ENCODE measurements at places on chromosomes 2 and 18.

DNA sequence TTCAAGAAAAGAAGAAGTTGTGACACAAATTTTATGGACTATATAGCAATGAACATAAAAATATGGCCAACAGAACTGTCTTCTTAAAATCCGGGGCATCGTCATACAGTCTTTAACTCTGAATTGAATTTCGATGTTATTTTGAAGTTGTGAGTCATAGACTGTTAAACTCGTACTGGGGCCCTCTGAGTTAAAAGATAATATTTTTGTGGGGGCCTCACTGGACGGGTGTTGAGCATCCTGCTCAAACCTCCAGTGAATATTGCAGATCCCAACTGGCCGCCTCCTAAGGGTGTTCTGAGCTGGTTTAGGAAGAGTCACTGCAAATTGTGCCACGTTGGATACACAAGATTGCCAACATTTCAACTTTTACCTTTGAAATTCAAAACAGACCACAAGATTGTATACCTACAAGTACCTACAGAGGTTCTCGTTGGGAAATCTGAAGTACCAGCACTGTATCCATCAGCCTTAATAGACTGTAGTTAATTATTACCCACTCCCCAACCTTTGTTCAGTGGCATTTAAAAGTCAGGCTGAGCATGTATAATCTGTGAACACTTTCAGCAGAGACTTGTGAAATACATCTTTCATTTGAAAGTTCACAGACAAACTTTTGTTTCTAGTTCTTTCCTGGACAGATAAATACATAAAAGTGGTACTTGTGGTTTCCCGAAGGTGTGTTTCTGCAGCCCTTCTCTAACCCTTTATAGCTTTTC lies 27.8 kb downstream of the KLHL23 start:
- no peak for DNase-seq

- no peak for DNase-seq
Observed at GRCh38 chr2:71224935-71225334, 2.0 kb downstream of the PAIP2B start.

GRCh38 chr2:175156534-175156933 lies 11.5 kb downstream of the ATF2 start:
- no peak for DNase-seq

GRCh38 chr2:23412556-23413155 lies 27.7 kb downstream of the KLHL29 start:
- no peak for DNase-seq

- no peak for DNase-seq
Observed at GRCh38 chr18:45109271-45109670, 428.6 kb downstream of the SETBP1 start.

DNA sequence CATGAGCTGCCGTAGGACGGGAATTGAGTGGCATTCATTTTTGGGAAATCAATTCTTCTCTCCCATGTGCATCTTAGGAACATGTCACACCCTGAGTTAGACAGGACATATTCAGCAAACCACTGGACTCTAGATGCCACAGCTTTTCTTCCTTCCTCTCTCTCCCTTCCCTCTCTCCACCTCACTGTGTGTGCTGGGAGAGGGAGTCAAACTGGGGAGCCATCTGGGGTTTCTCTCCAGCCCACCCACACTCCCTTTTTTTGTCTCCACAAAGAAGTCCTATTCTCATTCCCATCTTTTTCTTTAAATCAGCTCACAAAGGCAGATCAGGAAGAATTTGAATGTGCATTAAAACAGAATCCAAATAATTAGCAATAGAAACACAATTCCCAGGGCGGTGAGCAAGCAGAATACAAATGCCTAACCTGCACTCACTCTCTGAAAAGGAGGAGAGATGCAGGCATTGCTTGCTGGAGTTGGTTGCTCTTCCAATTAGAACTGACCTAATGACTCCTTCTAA lies 15.4 kb downstream of the CD28 start:
- DNase-seq = no peak

DNA sequence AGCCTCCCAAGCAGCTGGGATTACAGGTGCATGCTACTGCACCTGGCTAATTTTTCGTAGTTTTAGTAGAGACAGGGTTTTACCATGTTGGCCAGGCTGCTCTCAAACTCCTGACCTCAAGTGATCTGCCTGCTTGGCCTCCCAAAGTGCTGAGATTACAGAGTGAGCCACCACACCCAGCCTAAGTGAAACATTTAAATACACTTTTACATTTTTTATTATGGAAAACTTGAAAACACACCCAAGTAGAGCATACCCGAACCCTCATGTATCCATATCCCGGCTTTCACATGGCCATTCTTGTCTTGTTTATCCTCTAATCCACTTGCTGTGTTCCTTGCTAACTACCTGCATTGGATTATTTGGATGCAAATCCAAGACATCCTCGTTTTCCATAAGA lies 13.2 kb upstream of the AGPS start:
- no peak for DNase-seq

GRCh38 chr2:191728750-191729624 lies 51.1 kb downstream of the NABP1 start:
- no peak for DNase-seq

DNA sequence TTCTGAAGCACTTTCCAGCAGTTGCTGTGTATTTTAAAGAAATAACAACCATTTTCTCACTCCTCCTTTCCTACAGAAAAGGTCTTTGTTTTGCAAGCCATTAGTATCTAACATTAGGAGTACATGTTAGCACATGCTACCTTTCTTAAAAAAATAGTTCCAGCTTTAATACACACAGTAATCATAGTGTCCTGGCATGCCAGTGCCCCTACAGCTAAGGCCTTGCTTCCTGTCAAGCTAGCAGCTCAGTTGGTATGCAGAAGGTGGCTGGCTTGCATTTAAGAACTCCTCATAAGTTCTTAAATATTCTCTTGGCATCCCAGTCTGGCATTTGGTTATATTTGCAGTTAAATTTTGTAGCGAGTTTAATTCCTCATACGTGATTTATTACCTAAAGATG lies 141.3 kb upstream of the IL1R2 start:
- DNase-seq = no peak

DNA sequence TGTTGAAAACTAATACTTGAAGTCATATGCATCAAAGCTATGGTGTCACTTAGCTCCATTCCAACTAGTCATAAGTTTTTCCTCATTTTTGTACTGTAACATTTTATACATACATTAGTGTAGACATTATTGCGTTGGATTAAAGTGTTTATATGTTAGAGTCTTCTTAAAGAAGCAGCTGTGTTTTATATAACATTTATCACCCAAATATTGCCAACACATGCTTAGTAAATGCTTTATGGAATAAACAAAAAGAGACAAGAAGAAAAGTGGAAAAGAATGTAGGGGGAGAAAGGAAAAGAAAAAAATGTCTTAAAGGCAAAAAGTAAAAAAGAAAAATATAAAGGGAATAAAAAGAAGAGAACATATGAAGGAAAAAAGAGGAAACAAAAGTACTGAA lies 1314.3 kb upstream of the CELF4 start:
- no peak for DNase-seq

DNA sequence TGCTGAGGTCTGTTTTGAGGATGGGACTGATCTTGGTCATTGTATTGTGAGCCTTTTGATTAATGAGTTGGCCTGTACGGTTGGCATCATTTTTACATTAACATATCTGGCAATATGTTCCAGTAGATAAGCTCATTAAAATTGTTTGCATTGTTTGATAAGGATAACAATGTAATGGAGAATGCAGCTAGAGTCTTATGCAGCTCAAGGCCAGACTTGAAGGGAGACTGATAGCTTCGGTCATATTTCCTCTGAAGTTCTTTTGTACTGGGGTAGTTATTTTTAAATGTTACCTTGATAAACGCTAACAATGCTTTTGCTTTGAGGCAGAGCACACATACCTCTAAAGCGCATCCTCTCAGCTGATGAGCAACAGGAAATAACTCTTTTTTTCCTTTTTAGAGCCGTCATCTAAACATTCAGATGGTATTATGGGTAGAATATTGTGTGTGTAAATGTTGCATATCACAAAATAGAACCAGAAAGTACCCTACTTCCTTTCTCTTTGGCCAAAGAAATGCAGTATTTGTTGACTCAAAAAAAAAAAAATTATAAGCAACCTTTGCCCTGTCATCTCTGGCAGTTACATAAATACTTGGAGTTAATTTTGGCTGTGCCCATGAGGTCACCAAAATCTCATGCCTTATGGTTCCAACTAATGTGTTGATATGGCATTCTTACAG lies 1.3 kb downstream of the MAPRE2 start:
- DNase-seq = no peak

GRCh38 chr18:23387265-23387664 lies 65.8 kb upstream of the RIOK3 start:
- DNase-seq = no peak

DNA sequence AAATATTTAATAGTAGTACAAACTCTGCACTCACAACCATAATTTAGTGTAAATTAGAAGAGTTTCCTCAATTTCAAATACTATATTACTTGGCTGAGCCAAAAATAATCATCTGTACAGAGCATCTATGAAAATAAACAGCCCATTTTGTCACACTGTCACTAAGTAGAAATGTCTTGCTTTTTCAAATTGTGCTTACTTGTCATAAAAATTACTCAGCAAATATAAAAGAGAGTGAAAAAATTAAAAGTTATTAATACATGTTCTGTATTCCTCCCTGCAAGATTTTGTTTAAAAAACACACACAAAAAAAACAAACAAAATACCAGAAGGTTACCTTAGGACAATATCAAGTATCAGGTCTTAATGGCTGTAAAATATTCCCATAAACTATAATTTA lies 155.7 kb downstream of the DLGAP1 start:
- DNase-seq = no peak

DNA sequence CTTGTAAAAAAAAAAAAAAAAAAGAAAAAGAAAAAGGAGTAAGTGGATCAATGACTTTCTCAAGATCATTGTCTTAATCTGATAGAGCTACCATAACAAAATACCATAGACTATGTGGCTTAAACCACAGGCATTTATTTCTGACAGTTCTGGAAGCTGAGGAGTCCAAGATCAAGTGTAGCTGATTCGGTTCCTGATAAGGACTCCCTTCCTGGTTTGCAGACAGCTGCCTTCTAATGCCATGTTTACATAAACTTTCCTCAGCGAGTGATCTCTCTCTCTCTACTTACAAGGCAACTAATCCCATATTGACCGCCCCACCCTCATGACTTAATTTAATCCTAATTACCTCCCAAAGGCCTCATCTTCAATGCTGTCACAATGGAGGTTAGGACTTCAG lies 36.5 kb upstream of the SIX2 start:
- DNase-seq = no peak

- DNase-seq = no peak
Observed at GRCh38 chr2:54939446-54940118, 110.7 kb downstream of the RTN4 start.

- no peak for DNase-seq
Observed at GRCh38 chr18:54952026-54952425, 7.2 kb downstream of the CCDC68 start.

Data from tibial artery (tissue), 4 donors.